Stimulated activated CD8-positive, alpha-beta memory T cell treated with anti-CD3 and anti-CD28 coated beads, Interleukin-7, amount 100 ng/mL, for 1 hour (primary cell): ENCODE measurements at places on chromosomes 1 and 21.

DNA sequence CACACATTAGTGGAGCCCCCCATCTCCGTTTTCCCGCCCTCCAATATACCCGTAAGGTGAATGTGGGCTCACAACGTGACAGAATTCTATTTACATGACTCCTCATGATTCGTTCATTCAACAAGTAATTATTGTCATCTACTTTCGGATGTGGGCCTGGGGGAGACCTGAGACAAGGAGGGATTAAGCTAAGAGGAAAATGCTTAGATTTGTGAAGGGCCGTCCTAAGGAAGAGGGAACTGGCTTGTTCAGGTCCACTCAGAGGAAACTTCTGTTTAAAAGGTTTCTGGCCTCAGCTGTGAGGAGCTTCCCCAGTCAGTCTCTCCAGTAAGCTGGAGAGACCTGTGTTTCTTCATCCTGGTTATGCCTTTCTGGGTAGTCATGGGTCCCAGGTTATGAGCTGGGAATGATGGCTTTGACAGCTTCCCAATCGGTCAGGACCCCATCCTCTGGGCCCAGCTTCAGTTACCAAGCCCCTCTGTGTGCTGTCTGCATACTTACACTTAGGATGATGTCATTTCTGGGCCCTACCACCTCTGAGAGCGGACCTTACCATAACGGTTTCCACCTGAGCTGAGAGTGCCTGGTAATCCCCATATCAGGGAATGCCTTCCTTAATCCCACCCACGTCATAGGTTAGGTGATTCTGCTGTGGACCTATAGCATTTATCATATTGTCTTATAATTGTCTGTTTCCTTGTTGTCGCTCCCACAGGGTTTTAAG, 687 bp upstream of the ERI3 start:
- no peak for DNase-seq

DNA sequence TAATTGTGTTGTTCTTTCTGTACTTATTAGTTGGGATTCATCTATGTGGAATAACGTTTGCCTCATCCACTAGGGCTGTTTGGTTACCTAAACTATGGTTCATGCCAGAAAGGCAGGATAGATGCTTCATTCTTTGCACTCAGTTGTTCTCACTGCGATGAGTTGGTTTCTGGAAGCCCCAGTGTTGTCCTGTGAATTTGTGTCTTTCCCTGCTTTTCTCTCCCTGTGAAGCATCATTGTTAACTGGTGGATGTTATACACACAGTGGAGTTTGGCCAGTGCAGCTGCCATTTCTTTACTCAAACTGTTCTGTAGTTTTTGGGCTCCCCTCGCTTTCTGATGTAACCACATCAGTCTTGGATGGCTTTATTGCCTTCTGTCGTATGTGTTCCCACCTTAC, 143.6 kb upstream of the COL6A1 start:
- DNase-seq: no peak

DNA sequence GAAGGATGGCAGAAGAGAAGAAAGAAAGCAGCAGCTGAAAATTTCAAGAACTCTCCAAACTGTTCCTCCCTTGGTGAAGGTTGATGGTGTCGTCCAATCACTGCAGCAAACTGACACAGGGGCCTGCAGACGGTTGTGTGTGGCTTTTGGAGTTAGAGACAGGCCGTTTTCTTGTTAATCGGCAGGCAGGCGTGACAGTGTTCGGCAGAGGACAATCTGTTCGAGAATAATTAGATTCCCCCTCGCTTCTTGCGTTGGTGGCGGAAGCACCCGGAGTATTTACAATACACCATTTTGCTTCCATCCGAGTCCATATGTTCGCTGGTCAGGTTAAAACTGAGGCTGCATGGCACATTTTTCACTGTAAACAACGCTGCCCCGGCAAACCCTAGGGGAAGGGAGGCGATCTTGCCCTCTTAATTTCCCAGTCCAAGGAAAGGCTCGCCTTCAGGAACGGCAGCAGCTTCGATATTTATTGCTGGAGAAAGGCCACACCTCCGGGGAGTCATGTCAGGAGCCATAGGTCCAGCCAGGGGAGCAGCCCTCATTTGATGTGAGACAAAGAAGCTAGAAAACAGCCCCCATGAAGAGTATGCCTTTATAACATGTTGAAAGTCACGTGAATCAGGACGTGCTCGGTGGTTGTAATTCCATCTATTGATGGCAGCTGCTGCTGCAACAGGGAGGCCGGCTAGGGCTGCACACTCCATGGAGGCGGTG, 360.1 kb downstream of the SMYD3 start:
- DNase-seq: no peak

- DNase-seq: no peak
Measured at GRCh38 chr1:186682736-186683135, 2.5 kb upstream of the PTGS2 start.

GRCh38 chr1:38558500-38559445, 300.8 kb downstream of the RRAGC start:
- DNase-seq: no peak

- DNase-seq: no peak
Measured at GRCh38 chr1:12528021-12528852, 89.8 kb downstream of the DHRS3 start.

DNA sequence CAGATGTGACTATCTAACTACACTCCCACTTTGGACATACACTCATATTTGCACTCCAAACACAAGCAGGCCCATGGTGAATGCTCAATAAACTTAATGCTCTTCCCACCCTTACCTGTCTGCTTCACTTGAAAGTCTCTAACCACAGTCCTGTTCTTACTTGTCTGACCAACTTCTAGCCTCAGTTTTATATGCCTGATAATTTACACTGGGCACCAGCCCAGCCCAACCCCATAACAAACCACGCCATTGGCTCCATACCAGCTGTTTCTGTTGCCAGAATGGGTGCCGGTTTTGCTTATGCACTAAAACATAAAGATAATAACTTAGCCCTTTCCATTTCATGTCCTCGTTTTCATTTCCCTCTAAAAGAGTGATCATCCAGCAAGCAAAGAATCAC, 395.4 kb downstream of the NTNG1 start:
- DNase-seq: no peak
